ENCODE measurements at places on chromosomes 11 and 22.

GRCh38 chr11:17898782-17899181 lies 114.1 kb downstream of the SERGEF start:
- DNase-seq: no peak

GRCh38 chr11:83037877-83038276 lies 33.8 kb downstream of the RAB30 start:
- DNase-seq: no peak

- DNase-seq: no peak
Measured at GRCh38 chr22:44955102-44955501, 54.7 kb downstream of the PHF21B start.

GRCh38 chr11:11420191-11420898 lies 67.3 kb upstream of the CSNK2A3 start:
- no peak for DNase-seq

- DNase-seq: no peak
Measured at GRCh38 chr11:121672630-121673487, 220.1 kb upstream of the SORL1-AS1 start.

DNA sequence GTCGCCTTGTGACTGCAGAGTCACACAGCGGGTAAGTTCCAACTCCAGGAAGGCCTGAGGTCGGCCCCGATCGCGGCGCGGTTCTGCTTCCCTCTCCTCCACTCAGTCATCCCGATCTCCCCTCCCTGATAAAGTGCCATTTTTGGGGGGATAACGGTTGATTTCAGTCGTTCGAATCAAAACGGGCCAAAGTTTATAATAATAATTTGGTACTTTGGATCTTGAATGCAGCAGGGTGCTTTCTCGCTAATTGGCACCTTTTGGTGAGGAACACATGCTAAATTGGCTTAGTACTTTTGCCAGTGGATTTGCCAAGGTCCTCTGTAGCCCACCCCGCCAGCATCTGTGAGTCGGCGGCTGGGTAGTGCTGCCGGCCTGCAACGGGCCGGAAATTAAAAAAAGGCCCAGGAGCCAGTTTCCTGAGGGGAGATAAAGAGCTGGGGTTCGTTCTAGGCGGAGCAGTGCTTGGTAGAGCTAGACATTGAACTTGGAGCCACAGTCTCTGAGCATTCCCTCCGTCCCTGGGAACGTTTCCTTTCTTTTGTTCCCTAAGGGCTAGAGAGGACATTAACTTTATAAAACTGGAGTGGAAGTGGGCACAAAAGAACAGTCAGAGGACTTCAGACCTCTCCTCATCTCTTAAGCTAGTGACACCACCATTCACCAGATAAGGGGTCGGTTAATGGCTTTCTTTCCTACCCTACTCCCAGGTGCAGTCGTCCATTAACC lies 997 bp downstream of the UBE2L3 start:
- DNase-seq: peak; percentile 32

GRCh38 chr11:46387919-46388618 lies 3.5 kb downstream of the CHRM4 start:
- DNase-seq: no peak

GRCh38 chr11:33864479-33864878 lies 27.4 kb downstream of the LMO2 start:
- DNase-seq: no peak
